ENCODE measurements at places on chromosomes 1 and 21.

- DNase-seq: no peak
Observed at GRCh38 chr1:180501865-180502360, 464 bp downstream of the ACBD6 start.

- peak; percentile 8 for DNase-seq
Observed at GRCh38 chr1:229022595-229023333, 248.1 kb upstream of the RAB4A start.

DNA sequence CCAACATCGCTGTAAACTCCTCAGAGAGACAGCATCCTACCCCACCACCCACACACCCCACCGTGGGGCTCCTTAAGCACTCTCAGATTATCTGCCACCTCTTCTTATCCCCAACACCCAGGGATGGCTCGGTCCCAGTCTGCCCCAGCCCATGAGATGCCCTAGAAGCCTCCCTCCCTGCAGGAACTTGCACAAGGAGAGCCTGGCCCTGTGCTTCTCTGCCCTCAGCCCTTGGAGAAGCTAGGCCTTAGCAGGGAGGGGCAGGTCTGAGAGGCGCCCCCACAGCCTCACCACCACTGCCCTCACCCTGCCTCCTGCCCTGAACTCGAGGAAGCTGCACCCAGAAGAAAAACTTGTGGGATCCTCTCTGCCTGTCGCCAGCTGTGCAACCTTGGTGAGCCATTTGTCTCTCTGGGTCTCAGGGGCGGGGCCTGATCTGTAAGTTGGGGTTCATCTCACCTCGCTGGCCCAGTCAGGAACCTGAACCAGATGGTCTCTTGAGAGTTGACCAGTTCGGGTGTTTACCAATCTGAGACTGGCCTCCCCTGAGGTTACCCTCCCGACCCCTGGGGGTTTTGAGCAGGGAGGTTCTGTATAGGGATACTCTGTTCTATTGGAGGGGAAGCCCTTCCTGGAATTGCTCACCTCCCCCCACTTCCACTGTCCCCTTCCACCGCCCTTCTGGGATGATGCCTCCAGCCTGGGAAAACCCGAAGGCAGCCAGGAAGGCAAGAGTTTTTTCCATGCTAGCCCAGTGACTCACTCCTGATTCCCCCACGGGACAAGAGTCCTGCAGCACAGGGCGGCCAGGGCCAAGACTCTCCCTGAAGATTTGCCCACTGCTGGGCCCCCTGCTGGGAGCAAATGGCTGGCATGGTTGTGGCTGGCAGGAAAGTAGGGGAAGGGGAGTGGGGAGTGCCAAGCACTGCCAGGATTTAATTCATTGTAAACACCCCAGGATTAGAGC, at the start of gene S100A3:
S100A3 (minus strand) TSS at position 537 of the 967 bp plus-strand sequence. CDS start 773 bp downstream, outside the sequence.
- DNase-seq: no peak

GRCh38 chr21:42559326-42559725, 45.7 kb downstream of the SLC37A1 start:
- no peak for DNase-seq

DNA sequence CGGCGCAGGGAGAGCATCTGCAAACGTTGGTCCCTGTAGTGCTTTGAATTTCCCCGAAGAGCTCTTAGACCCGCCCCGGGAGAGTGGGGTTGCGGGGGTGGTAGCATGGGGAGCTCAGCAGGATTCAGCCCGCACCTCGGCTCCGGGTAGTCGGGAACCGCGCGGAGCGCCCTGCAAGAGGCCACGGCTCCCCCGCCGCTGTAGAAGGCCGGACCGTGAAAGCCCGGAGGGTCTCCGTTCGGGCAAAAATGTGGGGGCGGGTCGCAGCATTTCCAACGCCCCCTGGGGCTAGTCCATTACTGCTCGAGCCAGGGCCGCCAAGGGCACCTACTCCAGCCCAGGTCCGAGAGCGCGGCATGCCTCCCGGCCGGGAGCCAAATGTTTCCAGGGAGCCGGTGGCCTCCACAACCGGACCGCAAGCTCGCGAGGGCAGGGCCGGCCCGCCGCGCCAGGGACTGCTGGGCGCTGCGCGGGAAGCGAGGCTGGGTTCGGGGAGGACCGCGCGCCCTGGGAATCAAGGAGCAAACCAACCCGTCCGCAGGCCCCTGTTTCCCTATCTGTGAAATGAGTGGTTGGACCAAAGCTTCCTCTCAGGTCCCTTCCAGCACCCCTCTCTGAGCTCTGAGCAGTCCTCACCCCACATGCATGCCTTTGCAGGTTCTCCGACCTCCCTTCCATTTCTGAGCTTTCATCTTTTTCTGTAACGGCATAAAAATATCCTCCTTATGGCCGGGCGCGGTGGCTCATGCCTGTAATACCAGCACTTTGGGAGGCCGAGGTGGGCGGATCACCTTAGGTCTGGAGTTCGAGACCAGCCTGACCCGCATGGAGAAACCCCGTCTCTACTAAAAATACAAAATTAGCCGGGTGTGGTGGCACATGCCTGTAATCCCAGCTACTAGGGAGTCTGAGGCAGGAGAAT, 775 bp upstream of the TMEM63A start:
- DNase-seq: peak; percentile 63

DNA sequence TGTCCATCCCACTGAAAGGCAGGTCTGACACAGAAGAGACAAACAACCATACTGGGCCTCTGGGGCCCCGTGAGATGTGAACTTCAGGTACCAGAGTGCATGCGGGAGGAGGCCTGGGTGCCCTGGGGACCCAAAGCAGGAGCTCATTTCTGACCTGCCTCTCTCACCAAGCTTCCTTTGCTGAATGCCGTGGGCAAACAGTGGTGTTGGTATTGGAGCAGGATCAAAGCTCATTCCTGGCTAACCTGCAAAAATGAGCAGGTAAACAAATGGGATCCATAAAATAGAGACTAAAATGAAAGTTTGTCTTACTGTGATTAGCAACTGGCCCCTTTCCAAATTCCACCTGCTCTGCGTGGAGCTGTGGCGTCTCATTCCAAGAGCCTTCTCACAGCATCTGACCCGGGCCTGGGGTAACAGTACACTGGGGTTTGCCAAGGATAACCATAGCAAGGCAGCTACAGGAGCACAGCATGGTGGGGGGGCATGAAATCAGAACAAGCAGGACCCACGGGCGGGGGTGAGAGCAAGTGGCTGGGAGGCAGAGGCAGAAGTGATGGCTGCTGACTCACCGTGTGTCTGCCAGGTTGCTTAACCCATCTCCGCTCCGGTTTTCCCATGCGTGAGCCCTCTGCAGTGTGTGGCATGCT, 103.6 kb downstream of the KIF26B start:
- DNase-seq: no peak

DNA sequence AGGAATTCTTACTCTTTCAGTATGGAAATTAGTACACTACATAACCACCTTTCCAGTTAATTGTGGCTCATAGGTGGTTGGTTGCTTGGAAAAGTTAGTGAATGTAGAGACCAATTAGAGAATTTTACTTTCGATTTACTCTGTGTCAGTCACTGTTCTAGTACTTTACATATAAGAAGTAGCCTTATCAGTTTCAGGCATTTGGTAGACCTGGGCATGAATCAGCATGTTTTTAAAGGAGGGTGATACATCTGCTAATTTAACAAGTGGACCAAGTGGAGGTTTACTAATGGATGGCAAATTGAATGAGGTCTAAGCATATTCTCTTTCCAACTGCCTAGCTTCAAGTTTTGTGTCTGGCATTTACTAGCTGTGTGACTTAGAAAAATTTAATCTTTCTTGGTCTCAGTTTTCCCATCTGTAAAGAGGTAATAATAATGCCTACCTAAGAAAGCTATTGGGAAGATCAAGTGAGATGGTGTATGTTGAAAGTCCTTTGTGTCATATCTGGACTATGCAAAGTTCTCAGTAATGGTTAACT, 1158.6 kb downstream of the PLA2G4A start:
- no peak for DNase-seq

GRCh38 chr1:182200025-182200812, 138.7 kb upstream of the ZNF648 start:
- DNase-seq: no peak

- no peak for DNase-seq
Observed at GRCh38 chr1:58991305-58991704, 207.5 kb upstream of the JUN start.

GRCh38 chr1:227521782-227522181, 41.6 kb upstream of the ZNF678 start:
- no peak for DNase-seq

DNA sequence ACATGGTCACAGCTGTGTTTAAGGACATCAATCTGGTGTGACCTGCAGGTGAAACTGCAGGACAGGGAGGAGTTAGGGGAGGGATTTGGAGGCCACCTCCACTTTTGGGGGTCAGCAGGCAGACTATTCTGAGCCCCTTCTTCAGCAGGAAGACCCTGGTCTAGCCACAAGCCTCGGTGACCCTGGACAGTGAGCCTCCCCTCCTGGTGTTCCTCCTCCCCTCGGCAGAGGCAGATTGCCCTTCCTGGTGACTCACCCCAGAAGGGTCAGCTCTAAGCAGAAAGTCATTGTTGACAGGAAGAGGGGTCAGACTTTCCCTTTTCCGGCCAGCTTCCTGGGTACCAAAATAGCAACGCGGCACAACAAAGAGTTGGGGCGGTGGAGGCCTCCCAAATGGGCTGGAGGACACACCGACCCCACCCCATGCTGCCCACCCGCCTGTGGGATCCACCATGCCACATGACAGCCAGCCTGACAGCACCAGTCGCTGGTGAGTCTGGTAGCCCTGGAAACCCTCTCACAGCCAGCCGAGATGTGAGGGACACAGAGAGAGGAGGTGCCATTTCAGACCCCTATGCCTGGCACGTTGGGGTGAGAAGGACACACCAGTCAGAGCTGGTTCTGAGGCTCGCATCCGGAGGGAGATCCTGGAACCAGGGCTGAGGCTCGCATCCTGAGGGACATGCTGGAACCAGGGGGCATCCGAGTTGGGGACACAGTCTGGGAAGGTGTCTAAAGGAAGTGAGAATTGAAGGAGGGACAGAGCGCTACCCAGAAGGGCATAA, 14.7 kb upstream of the CSF1 start:
- no peak for DNase-seq

DNA sequence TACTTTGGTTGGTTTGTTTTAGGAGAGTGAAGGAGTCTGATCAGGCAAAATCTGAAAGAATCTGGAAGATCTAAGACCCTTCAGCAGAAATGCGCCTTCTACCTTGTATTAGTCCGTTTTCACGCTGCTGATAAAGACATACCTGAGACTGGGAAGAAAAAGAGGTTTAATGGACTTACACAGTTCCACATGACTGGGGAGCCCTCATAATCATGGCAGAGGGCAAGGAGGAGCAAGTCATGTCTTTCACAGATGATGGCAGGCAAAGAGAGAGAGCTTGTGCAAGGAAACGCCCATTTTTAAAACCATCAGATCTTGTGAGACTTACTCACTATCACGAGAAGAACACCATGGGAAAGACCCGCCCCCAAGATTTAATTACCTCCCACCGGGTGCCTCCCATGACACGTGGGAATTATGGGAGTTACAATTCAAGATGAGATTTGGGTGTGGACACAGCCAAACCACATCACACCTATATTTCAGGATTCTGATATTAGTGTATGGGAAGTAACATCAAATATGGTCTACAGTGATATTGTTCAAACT, 99.3 kb downstream of the GLUL start:
- DNase-seq: no peak

DNA sequence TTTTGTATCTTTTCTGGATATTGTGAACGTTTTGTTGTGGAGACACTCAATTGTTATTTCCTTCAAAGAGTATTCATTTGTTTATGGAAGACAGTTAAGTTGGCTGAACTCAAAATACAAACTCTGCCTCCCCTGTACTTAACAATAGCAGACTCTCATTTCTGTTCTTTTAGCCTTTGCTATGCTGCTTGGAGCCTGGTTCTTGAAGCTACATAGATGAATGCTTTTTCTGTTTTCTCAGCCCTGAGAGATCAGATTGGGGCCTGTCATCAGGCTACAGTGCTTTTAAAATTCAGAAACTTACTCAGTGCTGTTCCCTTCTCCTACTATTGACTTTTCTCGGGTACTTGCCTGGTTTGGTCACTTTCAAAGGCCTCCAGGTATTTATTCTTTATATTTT, 215.7 kb upstream of the LYPLAL1 start:
- DNase-seq: no peak

GRCh38 chr1:27724961-27725373, 794 bp upstream of the FAM76A start:
- DNase-seq: no peak

DNA sequence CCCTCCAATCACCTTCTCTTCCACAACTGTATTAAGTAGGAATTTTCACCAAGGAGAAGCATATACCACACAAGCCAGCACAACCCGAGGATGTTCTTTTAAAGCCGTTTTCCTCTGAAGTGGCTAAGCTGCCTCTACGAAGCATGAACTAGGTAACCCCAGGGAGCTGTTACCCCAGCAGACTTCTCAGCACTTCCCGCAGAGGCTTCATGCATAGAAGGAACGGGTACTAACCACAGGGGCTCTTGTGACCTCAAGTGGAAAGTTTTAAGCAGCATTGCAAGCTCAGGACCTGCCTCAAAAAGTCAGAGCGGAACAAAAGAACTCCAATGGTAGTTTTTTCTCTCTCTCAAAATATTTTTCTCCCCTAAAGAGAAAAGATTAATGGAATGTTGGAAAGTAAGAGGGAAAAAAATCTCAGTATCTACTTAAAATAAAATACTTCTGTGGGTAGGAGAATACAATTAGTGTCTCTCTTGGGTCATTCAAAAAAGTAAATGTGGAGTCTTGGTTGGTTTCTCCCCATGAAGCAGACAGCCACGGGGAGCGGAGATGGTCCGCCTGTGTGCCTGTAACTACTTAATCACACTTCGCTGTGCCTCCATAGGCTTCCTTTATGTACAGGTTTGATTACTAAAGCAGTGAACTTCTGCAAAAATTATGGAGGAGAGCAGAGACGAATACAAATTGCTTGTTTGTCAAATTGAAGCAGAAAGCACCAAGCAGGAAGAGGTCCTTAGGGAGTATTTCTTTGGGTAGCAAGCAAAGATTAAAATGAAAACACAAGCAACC, 40.9 kb downstream of the STX6 start:
- peak; percentile 45 for DNase-seq

- DNase-seq: no peak
Observed at GRCh38 chr1:196661345-196661744, 9.5 kb downstream of the CFH start.

DNA sequence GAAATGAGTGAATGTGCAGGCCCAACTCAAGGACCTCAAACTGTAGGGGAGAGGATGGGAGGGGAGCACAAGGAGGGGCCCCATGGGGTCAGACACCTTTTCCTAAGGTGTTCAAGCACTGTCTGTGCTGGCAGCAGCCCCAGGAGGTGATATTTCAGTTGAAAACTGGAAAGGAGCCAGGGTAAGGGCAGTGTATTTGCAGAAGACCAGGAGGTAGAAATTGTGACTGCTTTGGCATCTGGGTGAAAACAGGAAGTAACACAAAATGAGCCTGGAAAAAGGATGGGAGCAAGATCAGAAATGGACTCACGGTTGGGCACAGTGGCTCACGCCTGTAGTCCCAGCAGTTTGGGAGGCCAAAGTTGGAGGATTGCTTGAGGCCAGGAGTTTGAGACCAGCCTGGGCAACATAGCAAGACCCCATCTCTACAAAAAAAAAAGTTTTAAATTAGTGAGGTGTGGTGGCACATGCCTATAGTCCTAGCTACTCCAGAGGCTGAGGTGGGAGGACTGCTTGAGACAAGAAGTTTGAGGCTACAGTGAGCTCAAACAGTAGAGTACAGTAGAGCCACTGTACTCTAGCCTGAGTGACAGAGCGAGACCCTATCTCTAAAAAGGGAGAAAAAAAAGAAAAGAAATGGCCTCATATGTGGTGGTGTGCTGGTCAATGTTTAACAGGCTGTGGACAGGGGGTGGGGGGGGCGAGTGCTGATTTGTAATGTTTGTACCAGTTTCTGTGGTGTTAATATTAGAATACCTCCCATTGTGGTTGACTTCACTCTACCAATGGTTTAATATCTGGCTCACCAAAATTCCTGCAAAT, 76.2 kb upstream of the ANGPTL1 start:
- no peak for DNase-seq
